ENCODE measurements at places on chromosomes 1 and 21.

GRCh38 chr1:17197696-17198095, 7.2 kb upstream of the PADI1 start:
- DNase-seq, result no peak

- DNase-seq, result no peak
Observed at GRCh38 chr1:226565476-226565875, 16.9 kb downstream of the STUM start.

- DNase-seq, result no peak
Observed at GRCh38 chr1:17851056-17851455, 95.9 kb downstream of the ACTL8 start.

DNA sequence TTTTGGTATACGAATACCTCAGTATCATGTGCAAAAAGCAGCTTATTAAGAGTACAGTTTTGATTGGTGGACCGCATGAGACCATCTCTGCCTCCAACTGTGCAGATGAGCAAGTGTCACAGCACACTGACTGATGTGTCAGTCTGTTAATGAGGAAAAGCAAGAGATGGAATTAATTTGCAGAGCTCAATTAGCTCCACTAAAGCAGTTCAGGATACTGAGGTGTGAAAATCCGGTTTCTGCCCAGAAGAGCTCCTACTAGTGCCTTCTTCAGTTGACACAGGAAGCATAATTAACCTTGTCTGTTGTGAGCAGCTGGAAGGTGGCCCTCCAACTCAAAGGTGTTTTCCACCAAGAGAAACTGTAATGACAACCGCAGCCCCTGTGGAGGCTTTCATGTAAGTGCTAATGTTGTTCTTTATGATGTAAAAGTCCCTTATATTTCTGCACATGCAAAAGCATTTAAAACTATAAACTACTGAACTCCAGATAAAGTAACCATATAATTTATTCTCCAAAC, 44.3 kb downstream of the PCNX2 start:
- DNase-seq, result no peak

DNA sequence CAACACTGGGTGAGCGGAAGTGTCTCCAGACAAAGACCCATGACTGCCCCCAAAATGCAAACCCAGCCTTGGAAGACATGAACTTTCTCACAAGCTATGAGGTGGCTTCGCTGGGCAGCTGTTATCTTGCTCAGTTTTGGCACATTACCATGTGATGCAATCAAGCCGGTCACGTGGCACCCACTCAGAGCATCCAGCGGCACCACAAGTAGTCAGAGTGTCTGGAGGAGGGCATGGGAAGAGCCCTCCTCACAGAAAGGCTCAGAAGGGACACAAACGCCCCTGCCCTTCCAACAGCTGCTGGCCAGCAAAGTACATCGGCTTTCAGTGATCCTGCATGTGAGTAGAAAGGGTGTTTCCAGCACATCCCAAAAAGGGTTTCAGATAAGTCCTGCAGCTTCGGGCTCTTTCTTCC, 145.5 kb upstream of the IRF2BP2 start:
- no peak for DNase-seq

DNA sequence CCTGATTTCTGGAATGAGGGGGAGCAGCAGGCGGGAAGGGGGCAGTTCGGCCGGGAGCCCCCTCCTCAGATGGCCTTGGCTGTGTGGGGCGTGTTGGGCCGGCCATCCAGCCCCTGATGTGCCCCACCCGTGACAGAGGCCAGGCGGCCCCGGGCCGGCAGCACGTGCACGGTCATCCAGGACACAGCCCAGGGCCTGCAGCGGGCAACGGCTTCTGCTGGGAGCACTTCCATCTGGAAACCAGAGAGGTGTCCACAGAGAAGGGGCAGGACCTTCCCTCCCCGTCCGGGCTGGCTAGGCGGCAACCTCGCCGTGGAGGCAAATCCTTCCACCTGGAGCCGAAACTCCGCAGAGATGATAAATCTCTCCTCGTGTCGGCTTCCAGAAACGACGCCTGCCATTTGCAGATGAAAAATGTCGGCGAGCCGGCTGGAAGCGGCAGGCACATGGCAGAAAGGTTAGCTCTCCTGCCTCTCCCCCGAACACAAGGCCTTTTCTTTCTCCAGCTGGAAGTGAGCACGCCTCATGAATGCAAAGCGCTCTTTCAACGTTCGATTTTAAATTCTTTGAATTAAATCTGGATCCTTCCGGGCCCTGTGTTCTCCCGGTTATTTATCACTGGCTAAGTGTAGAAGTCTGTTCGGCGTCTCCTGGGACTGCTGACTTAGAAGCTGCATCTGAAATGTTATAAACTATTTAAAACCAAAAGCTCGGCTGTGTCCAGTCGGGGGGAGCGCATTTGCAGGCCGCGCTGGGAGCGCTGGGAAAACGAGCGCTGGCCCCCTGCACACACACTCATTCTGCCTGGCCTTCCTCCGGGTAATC, 9.4 kb upstream of the ACTRT2 start:
- no peak for DNase-seq

DNA sequence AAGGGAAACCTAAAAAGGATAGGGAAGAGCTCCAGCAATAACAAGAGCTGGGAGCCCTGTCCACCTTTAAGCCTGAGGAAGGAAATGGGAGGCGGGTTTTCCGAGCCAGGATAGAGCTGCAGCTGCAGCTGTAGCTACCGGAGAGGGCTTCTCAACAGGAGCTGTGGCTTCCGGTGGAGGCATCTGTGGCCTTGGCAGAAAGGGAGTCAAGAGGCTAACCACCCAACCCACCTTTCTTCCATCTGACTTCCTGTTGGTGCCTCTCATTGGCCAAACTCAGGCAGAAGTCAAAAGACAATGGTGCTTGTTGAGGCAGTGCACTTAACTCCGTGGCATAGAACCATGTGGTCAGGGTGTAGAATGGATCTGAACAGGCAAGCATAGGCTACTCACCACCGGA, 313.1 kb upstream of the DAB1 start:
- no peak for DNase-seq

- no peak for DNase-seq
Observed at GRCh38 chr1:99992760-99993467, 23.1 kb downstream of the SLC35A3 start.

- DNase-seq, result no peak
Observed at GRCh38 chr1:115133440-115133839, 44.1 kb upstream of the TSPAN2 start.

DNA sequence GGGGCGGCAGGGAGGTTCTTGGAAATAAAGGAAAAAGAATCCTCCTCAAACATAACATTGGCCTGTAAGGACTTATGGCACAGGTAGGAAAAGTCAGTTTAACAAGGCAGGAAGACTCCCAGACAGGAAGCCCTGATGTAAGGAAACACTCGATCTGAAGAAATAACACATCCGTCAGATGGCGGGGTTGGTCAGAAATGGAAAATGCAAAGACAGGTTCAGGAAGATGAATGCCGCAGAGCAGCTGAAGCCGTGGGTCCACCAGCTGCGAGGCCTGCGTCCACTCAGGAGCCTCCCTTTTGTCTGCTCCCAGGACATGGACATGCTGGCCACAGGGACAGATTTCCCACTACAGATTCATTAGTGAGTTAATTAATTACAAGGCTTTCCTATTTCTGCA, 3.8 kb downstream of the RSPH1 start:
- DNase-seq, result no peak

GRCh38 chr1:32181563-32181962, 2.1 kb downstream of the TXLNA start:
- no peak for DNase-seq

DNA sequence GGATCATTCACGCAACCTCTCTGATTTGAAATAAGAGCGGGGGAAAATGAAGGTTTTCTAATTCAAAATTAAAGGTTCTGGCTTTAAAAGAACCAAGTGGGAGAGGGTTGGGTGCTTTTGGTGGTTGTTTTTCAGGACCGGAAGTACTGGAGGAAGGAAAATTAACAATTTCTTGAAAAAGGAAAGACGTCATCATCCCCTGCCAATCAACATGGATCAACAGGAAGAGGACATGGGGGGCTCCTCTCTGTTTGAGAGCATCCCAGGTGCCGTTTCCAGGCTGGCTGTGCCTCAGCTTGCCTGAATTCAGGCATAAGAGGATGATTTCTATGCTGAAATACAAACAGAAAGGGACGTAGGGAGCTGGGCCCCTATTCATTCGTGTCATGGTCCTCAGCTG, 21.6 kb upstream of the NID1 start:
- DNase-seq, result no peak

GRCh38 chr1:832136-832535, 91.6 kb upstream of the SAMD11 start:
- DNase-seq, result no peak

DNA sequence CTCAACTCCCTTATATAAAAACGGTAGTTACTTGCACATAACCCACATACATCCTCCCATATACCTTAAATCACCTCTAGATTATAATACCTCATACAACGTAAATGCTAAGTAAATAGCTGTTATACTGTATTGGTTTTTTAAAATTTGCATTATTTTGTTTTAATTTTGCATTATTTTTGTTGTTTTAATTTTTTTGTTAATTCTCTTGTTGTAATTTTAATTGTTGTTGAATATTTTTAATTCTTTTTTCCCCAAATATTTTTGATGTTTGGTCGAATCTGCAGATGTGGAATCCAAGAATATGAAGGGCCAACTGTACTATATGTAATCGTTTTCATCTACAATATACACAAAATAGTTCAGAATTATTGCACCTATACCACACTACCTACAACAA, 23.5 kb upstream of the ACTA1 start:
- DNase-seq, result no peak

DNA sequence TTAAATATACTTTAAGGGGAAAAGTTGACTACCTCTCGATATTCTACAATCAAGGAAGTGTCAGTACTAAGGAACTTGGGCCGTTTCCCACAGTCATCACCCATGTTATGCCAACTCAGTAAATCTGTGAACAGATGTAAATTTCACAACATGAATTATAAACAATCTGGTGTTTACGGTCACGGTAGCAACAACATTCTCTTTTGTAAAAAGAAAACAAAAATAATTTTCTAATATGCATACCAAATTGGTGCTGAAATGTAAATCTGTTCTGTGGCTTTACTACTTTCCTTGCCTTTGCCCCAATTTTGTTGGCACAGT, 1.2 kb downstream of the SH3GLB1 start:
- no peak for DNase-seq

DNA sequence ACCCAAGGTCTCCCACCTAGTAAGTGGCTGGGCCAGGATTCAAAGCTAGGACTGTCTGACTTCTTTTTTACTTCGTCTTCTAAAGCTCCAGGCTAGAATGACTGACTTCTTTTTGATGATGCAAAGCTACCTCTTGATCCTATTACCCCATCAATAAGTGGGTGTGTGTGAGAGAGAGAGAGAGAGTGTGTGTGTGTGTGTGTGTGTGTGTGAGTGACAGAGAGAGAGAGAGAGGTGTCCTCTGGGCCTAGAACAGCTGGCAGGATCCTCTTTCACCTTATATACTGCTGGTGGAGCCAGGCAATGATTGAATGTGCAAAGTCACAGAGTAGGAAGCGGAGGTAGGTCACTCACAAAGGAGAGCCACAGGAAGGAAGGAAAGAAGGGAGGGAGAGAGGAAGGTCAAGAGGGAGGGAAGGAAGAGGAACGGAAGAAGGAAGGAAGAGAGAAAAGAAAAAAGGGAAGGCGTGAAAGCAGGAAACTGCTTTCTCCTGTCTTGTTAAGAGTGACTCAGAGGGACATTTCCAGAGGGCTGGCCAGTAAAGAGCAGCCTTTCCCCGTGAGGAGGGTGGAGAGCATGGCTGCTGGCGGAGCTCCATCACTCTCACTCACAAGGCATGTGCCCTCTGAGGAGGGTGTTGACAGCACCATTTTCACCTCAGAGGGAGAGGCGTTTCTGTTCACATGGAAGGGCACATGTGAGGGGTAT, 68.9 kb downstream of the CDC7 start:
- DNase-seq, result no peak

DNA sequence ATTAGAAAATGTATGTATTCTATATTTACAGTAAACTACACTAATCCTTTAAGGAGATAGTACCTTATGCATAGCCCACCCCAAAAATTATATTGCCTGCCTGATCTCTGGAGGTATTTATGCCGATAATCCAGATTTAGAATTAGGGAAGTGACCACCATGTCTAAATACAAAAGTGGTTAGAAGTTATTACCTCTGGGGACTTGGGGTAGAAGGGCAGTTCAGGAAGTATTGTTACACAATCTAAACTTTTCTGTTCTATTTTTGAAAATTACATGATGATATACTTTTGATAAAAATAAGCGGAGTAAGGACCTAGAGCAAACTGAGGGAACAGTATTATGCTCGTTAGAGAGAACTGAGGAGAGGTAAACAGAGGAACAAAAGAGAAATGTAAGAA, 90.5 kb upstream of the ZP4 start:
- no peak for DNase-seq

GRCh38 chr1:25978403-25978802, 19.5 kb downstream of the PAFAH2 start:
- no peak for DNase-seq

GRCh38 chr1:234272656-234273312, 100.5 kb upstream of the COA6 start:
- no peak for DNase-seq

GRCh38 chr1:84286071-84286470, 15.4 kb upstream of the SAMD13 start:
- DNase-seq, result no peak

DNA sequence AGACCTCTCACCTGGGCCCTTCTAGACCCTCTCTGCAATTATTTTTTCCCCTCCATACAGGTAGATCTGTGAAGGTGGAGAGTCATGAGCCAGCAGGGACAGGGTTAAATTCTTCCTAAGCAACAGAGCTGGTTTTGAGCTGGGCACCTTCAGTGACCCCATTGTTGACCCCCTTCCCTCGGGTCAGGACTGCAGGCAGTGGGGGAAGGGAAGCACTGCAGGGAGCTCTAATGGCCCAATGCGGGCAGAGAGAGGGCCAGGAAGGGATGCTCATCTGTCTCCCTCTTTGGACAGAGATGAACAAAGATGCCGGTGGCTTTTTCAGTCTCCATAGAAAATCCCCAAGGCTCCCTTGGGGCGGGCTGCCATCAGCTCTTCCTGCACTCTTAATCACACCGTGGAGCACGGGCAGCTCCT, 21.4 kb downstream of the SOX13 start:
- DNase-seq, result no peak

DNA sequence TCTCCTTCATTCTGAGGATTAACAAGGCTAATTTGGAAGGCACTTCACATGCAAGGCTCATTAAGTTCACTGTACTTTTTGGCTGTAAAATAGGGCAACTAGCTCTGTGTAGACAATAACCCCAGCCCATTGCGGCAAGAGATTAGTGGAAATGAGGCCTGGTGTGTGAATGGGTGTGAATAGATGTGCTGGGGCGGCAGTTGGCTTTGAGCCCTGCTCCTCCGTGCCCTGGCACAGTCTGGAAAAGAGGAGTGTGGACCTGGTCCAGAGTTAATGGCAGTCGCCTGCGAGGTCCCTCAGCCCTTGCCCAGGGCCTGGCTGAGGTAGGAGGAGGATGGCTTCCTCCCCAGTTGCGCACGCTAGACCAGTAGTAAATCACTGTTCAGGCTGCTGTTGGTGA, 4.8 kb downstream of the KISS1 start:
- DNase-seq, result no peak

DNA sequence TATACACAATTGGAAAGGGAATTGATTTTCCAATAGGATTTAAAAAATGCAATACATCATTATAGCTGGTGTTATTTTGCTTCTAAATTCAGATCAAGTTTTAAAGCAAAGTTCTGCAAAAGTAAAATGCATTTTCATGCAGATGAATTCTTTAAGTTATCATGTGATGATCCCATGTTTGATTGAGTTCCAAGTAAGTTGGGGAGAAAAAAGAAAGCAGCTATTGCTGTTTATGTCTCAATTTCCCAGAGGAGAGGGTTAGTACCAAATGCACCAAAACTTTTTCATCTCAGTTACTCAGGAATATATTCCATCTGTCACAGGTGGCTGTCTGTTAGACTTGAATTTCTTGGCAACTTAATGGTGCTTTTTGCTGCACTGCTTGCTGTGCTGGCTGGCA, 29.7 kb downstream of the HSPA13 start:
- no peak for DNase-seq

- no peak for DNase-seq
Observed at GRCh38 chr1:42231253-42231652, 66.7 kb upstream of the GUCA2A start.

Measured in CD4-positive, alpha-beta T cell treated with Interleukin-15 for 4 hours (primary cell).